AG09309 (cell line): ENCODE measurements at places on chromosomes 16 and 17.

- peak; percentile 54 for DNase-seq
These were observed 160.9 kb downstream of the MAP2K6 start for GRCh38 chr17:69575346-69575761.

- DNase-seq, result no peak
These were observed 261.1 kb upstream of the DYNLRB2 start for GRCh38 chr16:80279656-80280055.

DNA sequence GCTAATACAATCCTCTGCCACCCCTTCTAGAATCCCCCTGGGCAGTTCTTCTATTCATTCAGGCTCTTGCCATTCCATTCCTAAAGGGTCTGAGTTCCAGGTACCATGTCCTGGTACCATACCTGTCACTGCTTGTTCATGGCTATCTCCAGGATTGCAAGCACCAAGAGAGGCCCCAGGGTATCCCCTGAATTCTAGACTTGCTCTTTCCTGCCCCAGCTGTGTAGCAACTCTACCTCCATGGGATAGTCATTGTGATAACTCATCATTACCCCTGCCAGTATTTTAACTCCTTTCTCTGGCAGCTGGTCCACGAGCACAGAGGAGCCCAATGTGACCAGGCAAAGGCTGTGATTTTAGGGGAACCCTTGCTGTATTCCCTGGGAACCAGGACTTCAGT is 143.7 kb upstream of the CDH5 start:
- no peak for DNase-seq

GRCh38 chr16:56373003-56373402 is 52.3 kb downstream of the AMFR start:
- no peak for DNase-seq

DNA sequence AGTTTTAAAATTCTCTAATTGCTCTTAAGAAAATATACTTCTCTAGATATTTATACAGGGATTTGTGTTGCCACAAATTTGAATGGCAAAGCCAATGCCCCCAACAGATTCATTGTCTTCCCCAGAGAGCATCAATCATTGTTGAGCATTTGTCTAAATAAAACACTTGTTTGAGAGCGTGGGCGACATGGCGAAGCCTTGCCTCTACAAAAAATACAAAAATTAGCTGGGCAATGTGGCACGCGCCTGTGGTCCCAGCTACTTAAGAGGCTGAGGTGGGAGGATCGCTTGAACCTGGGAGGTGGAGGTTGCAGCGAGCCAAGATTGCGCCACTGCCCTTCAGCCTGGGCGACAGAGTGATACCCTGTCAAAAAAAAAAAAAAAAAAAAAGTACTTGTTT is 13.4 kb upstream of the SRSF1 start:
- no peak for DNase-seq

- no peak for DNase-seq
These were observed at the start of gene SLC13A5 for GRCh38 chr17:6713130-6713917. Gene SLC13A5 (minus strand): TSS chr17:6713369. CDS start chr17:6713333, 36 bp downstream.

DNA sequence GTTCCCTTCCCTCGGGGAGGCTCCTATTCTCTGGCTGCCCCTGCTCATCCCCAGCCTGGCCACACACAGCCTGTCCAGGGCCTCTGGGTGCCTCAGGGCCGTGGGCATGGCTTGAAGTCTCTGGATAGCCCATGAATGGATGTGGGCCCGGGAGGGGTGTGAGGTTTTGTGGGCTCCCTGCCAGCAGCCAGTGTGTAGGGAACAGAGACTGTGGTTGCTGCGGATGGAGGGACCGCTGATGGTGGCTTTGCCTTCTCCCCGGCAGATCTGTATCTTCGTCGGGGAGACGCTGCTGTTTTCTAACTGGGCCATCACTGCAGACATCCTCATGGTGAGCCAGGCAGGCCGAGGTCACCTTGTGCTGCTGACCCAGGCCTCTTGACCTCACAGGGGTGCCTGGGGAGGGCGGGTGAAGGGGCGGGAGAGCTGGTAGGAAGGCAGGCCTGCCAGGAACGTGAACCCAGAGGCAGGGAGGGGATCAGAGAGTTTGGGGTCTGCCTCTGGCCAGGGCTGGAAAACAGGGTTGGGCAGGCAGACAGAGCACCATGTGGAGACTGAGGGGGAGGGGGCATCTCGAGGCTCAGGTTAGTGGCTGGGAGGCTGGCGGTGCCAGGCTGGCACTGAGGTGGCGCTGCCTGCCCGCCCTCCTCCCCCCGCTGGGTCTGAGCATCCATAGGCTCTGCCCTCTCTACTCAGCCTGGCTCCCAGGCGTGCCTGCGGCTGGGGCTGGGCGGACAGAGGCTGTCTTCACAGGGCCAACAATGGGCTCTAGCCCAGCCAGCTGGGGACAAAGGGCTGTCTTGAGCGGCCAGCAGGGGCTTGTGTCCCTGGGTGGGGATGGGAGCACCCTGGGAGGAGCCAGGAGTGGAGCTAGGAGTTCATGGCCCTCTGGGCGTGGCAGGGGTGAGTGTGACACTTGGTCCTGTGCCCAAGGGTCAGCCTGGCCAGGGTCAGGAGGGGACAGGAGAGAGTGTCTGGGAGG is 21.4 kb downstream of the MYBBP1A start:
- no peak for DNase-seq

GRCh38 chr16:50360033-50360778 is 8.6 kb downstream of the BRD7 start:
- peak; percentile 55 for DNase-seq
